Effector memory CD8-positive, alpha-beta T cell (primary cell): ENCODE measurements at places on chromosomes 1 and 21.

DNA sequence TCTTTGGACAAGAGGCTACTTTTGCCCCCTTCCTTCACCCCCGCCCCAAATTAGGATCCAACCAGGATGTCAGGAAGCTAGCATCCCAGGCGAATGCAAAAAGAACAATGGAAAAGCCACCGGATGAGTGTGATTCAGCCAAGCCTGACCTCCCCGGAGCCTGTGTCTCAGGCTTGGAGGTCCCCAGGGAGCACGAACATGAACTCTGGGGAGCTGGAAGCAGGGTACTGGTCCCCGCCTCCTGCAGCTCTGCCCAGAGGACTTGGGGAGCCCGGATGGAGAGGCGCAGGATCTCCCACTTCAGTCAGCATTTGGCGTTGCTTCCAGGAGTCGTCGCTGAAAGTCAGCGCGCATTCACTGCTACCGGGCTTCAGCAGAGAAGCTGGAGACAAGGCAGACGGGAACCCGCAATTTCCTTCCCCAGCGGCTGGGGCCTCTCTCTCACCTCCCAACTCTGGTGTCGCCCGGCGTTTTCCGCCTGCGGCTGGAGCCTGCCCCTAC, 1.8 kb upstream of the TBX15 start:
- DNase-seq = no peak

GRCh38 chr21:33487996-33488395, 3.5 kb downstream of the DNAJC28 start:
- no peak for DNase-seq

DNA sequence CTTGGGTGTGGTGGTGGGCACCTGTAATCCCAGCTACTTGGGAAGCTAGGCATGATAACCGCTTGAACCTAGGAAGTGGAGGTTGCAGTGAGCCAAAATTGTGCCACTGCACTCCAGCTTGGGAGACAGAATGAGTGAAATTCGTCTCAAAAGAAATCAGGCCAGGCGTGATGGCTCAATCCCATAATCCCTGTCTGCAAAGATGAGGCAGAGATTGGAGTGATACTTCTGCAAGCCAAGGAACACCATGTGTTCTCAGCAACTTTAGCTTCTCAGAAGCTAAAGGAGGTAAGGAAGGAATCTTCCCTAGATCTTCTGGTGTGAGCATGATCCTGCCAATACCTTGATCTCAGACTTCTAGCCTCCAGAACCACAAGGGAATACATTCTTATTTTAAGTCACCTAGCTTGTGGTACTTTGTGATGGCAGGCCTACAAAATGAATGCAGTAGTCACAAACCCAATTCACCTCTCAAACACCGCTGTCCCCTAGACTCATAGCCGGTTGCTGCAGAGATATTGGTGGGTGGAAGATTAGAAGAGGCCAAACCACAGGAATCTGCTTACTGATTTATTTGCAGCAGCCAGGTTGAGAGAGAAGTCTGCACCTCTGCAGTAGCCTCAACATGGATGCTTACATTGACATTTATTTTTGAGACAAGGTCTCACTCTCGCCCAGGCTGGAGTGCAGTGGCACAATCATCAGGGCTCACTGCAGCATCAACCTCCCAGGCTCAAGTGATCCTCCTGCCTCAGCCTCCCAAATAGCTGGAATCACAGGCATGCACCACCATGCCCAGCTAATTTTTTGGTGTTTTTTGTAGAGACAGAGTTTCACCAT, 18.6 kb downstream of the L1TD1 start:
- DNase-seq = no peak

DNA sequence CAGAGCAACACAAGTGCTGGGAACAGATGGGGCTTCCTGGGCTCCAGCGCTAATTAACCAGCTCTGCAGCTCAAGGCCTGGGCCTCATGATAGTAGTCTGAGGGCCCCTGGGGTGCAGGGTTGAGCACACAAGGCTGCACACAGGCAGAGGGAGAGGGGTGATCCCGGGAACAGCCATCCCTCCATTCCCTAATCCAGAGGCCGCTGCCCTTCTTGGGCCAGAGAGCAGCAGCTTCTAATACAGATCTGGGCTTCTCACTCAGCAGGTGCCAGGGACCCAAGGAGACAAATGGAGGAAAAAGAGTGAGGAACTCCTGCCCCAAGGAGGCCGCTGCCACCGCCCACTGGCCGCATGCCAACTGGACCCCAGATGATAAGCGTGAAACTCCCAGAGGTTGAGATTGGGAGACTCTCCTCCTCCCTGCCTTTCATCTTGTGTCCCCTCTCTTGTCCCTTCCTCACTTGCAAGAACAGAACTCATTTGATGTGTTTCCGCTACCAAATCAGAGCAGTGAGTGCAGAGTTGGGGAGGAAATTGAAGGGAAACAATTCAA, 58.0 kb upstream of the IFNAR2 start:
- DNase-seq = no peak

DNA sequence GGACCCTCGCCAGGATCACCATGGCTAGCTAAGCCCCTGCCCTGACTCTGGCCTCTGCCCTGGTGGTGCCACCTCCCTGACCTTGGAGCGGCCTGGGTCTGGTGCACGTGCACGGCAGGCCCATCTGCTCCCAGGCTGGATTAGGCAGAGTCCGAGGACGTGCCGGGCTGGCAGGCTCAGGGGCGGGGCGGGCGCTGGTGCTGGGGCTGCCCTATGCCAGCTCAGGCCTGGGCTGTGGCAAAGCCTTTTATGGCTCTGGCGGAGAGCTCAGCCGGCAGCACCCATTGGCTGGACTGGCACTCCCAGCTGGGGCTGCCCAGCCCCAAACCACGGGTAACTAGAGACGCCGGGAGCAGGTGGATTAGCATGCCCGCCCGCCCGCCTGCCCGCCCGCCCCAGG, 17.1 kb upstream of the EDN2 start:
- DNase-seq = no peak

GRCh38 chr1:8089535-8090228, 63.6 kb upstream of the ERRFI1 start:
- no peak for DNase-seq

DNA sequence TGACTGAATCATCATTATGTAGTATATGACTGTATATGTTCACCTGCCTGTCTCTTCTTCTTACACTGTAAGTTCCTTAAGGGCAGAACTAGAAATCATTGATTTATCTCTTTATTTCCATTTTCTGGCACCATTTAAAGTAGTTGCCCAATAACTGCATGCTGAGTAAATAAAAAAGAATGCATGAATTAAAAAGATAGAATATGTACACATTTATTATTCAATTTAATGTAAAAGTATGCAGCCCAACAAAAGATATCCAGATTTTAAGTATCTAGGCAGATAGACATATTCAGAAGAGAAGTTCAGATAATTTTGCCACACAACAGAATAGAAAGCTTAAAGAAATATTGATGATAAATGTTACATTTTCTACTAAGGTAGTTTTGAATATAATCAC, 1244.6 kb upstream of the ADGRL4 start:
- no peak for DNase-seq

GRCh38 chr1:45297666-45298356, 28.9 kb upstream of the HPDL start:
- DNase-seq = no peak

GRCh38 chr1:66552829-66553228, 18.9 kb downstream of the SGIP1 start:
- no peak for DNase-seq

GRCh38 chr1:1365875-1366698, 7.7 kb upstream of the MXRA8 start:
- DNase-seq = no peak

- no peak for DNase-seq
These were observed 281.0 kb upstream of the RUNX1 start for GRCh38 chr21:35329940-35330660.

- DNase-seq = no peak
These were observed 2.3 kb downstream of the KCNC4 start for GRCh38 chr1:110212169-110213142.

DNA sequence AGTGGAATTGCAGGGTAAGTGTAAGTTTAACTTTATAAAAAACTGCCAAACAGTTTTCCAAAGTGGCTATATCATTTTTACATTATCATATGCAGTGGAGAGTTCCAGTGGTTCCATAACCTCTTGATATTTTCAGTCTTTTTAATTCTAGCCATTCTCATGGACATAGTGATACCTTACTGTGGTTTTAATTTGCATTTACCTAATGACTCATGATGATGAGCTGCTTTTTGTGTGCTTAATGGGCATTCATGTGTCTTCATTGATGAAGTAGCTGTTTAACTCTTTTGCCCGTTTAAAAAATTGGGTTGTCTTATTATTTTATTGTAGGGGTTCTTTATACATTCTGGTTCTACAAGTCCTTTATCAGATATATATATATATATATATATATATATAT, 29.4 kb downstream of the SNX27 start:
- no peak for DNase-seq

DNA sequence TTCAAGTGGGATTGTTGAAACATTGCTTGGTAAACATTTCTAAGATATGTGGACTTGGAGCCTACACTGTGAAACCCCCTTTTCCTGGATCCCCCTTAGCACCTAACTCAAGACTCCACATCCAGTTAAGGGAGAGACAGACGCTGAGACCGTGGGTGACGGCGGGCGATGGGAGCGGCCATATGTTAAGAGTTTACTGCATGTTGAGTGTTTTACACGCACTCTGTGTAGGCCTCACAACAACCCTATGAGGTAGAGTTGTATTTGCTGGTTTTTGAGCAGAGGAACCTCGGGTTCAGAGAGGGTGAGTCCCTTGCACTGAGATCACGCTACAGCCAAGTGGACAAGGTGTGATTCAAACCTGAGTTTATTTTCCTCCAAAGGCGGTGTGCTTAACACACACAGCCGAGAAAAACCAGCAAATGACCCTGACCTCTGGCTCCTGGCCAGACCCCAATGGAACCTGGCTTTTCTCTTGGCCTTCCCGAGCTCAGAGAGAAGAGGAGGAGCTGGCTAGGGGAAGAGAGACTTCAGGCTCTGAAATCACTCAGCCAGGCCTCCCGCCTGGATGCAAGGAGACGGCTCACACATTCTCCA, 46.9 kb upstream of the GOLT1A start:
- DNase-seq = no peak

DNA sequence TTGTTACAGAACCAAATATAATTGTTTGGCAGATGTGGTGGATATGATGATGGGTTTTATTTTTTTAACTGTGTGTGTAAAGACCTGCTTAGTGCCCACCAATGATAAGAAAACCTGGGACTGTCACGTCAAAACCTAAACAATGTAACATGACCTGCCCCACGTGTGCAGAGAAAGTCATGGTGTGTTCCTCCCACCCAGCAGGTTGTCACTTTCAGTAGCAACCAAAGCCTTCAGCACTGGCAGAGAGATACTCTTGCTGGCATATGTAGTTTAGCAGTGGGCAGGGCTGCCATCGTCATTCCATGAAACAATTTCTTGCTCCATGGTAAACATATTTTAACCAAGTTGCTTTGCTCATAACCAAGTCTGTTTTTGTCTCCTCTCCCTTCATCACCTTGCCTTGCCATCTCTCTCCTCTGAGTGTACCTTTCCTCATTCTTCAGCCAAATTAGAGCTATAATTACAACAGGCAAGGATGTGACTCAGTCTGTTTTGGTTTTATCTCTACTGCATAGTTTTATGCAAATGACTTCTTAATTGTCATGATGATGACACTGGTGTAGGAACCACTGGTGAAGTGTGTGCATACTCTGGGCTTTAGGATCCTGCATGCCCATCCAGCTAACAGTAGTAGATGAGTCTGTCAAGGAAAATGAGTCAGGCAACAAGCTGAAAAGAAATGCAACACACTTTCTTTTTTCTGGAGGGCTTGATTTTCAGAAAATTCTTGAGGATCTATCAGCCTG, 150.3 kb downstream of the EDEM3 start:
- no peak for DNase-seq

DNA sequence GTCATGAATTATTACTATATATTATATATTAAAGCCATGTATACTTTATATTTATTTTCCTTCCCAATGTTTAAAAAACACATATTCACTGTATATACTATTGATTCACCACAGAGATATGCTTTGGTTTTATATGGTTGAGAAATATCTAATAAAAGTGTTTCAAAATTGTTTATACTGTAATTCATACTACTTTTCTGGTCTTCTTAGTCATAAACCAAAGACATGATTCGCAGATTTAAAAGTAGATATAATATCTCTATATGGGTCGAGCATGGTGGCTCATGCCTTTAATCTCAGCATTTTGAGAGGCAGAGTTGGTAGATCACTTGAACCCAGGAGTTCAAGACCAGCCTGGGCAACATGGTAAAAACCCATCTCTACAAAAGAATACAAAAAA, 738.4 kb downstream of the USP25 start:
- DNase-seq = no peak

DNA sequence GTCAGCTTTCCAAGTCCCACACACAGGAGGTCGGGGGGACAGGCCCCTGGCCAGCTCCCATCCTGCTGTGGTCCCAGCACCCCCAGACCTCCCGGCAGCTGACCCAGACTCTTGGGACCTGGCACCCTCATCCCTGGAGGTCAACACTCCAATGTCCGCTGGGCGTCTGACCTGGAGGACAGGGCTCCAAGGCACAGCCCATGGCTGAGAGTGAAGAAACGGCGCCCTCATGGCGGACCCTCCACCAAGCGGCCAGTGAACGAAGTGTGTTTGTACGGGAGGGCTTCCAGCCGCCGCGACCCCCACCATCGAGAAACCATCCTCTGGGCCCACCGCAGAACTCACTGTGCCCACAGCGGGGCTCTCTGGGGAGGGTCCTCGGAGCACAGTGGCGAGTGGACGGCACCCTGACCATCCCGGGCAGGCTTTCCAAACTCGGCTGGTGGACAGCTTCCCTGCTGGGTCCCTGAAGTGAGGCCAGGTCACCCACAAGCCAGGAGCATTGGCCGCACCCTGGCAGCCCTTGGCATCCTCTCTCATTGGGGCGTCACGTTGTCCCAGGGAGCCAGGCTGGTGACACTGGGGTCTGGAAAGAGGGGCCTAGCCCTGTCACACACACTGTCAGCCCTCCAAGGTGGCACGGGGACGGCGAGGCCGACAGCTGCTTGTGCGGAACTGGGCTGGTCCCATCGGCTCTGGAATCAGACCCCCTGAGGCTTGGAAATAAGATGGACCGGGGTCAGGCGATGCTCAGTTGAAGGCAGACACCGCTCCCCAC, 47.8 kb upstream of the COL6A2 start:
- no peak for DNase-seq

DNA sequence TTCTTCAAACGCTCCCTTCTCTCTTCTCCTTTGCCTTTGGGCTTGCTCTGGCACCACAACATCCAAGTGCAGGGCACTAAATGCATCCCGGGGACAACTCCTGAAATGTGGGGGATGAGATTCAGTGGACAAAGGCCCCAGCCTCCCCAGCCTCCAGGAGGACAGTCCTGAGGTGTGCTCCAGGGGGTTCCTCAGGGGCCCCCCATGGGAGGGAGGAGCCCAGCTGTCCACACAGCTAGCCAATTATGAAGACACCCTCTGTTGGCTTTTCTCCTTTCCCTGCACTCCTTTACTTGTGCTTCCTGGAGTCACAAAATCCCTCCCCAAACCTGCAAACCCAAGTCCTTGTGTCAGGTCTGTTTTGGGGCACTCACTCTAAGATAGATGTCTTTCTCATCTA, 735.4 kb downstream of the PTPRU start:
- DNase-seq = no peak

DNA sequence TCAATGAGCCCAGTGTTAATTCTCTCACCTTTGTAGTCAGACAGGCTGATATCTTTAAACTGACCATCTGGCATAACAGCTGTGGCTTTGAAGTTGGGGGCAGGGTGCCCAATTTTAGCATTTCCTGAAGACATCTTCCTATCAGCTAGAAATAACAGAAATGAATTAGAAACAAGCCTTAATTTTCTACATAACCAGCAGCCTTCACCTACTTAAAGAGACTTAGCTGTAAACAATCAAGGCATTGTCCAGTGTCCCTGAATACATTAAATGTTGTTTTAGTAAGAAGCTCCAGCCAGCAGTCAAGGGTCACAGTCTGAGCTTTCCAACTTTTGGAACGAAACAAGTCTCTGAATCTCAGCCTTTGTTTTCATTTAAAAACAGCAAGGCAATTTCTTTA, 2.8 kb downstream of the PRDX1 start:
- no peak for DNase-seq
